Stromal cell of bone marrow (primary cell): ENCODE measurements at places on chromosomes 1 and 21.

DNA sequence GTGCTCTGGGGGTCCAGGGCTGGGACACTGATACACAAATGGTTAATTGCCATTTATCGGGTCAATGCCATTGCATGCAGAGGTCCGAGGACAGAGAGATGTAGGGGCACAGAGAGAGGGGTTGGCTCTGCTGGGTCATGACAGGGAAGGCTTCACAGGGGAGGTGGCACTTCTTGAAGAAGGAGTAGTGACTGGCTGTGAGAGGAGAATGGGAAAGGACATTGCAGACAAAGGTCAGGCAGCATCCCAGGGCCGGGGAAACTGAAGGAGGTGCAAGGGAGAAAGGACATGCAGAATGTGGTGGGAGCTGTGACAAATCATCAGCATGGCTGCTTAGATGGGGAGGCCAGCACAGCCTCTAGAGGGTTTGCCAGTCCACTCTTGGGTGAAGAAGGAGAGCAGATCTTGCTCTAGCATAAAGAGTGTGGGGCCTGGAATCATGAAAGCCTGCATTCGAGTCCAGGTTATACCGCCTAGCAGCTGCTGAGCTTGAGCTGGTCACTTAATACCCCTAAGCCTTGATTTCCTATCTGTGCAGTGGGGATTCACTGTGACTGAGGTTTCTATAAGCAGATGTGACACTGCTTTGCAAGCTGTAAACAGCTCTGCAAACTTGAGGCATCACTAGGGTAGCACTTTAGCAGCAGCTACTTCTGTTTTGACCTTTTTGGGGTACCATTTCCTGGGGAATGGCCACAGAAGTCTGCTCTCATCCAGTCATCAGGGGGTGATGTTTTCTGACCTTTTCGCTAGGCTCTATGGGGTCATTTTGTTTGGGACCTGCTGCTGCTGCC, 59.2 kb upstream of the EPS8L3 start:
- DNase-seq = no peak

DNA sequence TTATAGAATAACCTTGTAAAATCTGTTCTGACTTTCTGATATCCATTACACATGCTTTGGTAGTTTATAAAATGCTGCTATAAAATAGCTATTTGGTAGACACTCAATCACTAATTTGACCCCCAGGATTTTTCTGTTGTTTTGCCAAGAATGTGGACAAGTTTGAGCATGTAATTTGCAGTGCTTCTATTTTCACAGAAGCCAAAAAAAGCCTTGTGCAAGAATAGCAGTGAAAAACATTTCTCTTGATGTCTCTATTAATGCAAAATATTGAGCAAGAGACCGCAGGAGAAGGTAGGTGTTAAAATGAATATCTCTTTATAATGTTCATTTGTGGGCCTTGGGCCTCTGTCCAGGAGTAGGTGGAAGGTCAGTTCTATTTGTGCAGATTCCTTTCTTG, 22.5 kb downstream of the MAP3K7CL start:
- DNase-seq = no peak

- no peak for DNase-seq
Observed at GRCh38 chr1:18874600-18874999, 15.1 kb upstream of the TAS1R2 start.

DNA sequence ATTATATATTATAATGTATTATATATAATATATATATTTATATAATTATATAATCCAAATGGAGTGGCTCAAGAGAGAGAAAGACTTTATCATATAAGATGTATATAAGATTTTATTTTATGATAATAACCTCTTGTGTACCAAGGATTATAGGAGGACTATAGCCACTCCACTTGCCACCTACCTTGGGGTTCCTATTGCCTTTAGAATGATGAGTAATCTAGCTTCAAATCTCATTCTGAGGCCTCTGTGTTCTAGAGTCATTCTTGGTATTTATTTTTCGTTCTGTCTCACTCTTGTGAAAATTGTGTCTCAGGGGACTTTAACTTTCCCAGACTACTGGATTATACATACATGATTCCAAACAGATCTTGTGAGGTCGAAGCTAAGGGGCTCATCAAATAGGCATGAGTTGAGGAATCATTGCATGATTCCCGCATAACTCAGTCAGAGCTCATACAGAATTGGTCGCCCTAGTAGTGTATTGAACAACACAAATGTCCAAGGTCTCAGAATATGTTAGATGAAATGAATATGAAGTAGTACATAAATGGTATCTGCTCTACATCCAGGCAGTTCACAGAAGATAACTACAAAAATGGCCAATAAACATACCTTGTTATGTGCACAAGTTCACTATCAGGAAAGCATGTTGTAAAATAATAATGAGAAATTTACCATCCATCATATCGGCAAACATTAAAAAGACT, 159.5 kb upstream of the RNPC3 start:
- DNase-seq = no peak

DNA sequence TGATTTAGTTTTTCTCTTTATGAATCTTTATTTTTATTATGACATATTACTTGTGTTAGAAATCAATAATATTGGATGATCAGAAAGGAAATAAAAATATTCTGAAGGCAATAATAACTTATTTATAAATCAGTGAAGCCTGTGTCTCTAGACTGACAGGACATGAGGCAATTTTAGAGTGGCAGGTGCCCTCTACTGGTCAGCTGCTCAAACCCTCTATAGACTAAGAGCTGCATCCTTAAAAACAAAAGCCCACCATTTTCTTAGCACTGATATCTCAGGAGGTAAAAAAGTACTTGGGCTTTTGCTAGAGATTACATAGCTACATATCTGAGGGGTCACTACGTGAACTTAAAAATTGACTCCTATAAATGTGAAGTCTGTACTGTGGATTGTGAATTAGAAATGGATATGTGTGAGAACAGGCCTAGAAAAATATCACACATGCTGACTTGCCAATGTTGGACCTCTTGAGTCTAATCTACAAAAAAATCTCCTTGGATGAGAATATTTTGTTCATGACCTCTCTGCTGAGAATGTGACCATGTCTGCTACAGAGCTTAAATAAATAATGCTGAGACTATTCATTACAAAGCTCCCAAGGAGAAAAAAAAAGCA, 597.9 kb upstream of the ADAMTS5 start:
- DNase-seq = no peak

DNA sequence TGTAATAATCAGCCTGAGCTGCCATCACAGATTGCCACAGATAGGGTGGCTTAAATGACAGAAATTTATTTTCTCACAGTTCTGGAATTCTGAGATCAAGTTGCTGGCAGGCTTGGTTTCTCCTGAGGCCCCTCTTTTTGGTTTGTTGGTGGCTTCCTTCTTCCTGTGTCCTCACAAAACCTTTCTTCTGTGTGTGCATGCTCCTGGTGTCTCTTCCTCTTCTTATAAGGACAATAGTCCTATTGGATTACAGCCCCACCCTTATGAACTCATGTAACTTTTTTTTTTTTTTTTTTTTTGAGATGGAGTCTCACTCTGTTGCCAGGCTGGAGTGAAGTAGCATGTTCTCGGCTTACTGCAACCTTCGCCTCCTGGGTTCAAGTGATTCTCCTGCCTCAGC, 41.0 kb upstream of the F3 start:
- no peak for DNase-seq

DNA sequence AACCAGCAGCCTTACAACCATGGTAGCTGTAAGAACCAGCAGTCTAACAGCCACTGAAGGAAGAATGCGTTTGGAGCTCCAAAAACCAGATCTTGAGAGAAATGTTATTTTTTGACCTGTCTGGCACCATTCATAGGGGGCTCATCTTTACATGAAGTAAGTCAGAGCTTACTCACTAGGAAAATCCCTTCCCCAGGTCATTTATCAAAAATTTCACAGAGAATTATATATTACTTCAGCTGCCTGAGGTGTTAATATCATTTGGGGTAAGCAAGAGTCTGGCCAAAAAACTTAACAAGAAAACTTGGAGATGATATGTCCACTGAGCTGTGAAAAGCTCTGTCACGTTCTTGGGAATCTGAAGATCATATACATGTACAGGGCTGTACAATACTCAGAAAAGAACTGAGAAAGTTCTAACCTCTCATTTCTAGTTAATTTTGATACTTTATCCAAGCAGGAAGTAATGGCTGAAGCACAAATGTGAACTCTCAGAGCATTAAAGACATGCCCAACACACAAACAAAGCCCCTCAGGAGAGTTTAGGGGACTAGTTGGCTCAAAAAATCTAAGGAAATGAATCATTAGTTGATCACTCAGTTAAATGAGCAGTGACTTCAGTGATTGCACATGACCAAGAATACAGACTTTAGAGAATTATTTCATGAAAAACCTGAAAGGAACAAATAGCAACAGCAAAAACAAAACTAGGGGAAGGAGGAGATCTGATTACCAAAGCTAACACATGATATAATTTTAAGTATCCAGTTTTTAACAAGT, 681.1 kb downstream of the LTN1 start:
- DNase-seq = no peak
